ENCODE measurements at places on chromosomes 12 and 14. TPM values are rescaled to one million over a fixed set of nuclear protein-coding genes. Genes with fewer than 3 reads are reported as not detected.

- no peak for DNase-seq
Observed at GRCh38 chr14:56887216-56887615, 76.9 kb upstream of the OTX2 start.

DNA sequence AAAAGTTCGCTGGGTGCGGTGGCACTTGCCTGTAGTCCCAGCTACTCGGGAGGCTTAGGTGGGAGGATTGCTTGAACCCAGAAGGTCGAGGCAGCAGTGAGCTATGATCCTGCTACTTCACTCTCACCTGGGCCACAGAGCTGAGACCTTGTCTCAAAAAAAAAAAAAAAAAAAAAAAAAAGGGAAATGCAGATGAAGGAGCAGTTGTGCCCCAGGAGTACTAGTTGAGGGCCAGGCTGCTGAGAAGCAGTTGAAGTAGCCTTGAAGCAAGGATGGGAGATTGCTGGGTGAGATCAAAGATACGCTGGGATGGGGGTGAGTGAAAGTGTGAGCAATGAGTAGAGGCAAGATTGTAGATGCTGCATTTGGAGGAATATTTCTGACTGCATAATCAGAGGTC, 93.4 kb upstream of the DNM1L start:
- DNase-seq = no peak

- no peak for DNase-seq
Observed at GRCh38 chr14:103256406-103256805, 77.6 kb upstream of the EIF5 start.

DNA sequence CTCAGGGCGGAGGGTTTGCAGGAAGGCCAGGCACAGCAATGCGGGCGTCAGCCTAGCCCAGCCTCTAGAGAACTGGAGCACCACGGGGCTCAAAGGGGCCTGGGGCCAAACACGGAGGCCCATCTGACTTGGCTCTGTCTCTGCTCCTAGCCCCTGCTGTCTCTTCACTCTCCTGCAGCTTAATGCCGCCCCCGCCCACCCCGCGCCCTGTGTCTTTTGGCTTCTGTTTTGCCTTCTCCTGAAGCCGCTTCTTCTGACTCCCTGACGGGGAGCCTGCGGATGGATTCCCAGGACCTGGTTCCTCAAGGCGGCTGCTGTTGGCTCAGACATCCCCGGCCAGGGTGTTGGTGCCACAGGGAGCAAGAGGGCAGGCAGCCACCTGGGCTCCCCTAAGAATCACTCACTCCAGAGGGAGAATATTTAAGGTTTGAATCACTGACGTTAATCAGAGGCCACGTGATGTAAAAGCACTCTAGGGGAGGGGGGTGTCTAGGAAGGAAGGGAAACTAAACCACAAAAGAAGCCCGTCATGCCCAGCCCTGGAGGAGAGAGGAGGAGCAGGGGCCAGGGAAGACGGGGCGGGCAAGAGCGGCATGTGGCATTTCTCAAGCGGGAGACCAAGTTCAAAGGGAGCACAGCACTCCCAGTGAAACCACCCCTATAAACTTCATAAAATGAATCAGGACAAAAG, 36.9 kb upstream of the PRMT8 start:
- DNase-seq = no peak

DNA sequence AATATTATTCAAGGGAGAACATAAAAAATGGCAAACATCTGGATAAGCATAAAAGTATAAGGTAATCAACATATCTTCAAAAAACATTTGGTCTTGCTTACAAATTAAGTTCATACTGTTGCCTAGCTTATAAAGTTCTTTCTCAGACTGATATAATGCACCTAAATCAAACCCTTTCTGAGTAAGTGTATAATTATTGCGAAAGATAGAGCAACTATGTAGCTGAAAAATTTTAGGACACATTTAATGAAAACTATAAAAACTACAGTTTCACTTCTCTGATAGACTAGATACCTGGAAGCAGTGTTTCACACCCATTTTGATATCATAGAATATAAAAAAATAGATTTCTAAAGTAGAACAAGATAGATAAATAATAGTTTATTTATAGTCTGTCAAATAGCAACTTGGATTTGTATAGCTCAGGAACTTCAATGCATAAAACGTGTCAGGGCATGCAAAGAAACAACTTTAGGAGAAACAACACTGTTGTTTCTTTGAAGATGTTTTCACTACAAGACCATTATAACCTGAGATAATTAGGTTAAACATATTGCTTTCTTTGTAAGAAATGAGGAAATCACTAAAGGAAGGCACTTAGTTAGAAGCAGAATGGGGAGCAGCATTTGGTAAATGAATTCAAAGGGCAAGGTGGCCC, 7.6 kb downstream of the CLECL1 start:
- no peak for DNase-seq

- DNase-seq = peak; percentile 43
Observed at GRCh38 chr14:44962334-44963043, 499 bp downstream of the TOGARAM1 start.

DNA sequence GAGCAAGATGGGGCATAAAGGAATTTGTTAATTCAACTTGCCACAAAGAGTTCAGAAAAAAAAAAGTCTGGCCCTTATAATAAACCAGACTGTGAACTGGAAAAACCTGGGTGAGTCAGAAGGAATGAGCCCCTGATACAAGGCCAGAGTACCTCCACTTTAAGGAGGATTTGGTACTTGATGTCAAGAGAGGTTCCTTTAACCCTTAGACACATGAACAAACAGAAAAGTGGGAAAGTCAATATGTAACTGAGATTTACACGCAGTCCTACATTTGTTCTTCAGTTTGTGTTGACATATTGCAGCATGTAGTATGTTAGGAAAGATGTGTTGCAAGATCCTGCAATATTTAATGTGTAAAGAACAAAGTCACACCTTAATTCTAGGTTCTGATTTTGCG, 14.2 kb upstream of the SLC38A4 start:
- no peak for DNase-seq

DNA sequence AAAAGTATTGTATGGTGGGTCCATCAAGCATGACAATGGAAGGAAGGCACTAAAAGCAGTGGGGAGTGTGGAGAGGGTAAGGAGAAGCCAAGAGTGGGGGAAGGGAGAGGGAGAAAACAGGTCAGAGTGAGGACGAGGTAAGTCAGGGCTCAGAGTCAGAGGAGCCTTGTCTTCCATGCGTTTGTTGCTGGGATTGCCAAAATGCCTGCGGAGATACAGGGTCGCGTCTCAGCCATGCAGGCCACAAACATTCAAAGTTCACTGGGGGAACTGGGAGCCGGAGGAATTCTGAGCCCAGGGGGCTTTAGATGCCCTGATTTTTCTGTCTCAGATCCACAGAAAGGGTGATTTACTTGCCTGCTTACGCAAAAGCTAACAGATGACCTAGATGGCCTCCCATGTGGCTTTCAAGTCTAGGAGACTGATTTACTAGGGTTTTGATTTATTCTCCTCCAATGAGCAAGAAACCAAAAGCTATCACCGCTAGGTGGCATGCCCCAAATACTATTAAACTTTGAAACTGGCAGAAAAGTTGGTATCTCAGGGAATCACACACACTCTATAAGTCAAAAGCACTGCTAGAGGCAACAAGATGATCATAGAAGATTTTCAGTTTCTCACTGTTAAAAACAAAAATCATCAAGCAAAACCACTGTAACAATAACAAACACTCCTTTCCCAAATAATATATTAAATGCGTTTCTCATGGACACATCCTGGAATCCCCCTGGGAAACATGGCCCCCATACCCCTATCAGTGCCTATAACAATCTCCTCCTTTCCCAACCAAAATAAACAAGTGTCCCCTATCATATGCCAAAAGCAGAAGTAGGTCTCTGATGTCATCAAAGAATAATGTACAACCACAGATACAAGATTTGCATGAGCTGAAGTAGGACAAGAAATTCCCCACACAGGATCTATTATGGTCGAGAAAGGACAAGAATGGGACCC, 26.6 kb upstream of the MDM1 start:
- peak; percentile 71 for DNase-seq

- no peak for DNase-seq
Observed at GRCh38 chr12:26838888-26839416, 6.0 kb upstream of the ITPR2 start.

NRXN3 gene
- not detected for total RNA-seq

DNA sequence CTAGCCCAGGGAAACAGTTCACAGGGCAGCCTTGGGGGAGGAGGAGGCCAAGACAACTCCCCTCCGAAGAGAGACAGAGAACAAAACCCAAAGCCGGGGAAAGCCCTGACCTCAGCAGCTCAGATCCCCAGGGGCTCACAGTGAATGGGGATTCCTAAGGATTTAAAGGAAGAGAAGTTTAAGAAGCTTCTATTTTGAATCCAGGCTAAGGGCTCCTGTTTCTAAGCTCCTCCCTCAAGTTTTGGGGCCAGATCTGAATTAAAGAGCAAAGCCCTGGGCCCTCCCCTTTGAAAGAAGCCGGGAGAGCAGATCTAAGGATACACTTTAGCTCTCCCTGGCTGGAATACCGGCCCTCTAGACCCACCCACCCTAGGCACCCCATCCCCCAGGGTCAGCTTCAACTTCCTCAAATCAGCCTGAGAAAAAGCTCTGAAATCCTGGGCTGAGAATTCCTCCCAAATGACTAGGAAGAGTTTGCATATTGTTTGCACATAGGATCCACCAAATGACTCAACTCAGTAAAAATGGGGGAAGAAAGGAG, 3.9 kb downstream of the KDM2B start:
- DNase-seq = no peak

BICDL1 gene
- total RNA-seq = 155 TPM
